NCI-H774 (cell line): ENCODE measurements at places on chromosomes 4 and X.

DNA sequence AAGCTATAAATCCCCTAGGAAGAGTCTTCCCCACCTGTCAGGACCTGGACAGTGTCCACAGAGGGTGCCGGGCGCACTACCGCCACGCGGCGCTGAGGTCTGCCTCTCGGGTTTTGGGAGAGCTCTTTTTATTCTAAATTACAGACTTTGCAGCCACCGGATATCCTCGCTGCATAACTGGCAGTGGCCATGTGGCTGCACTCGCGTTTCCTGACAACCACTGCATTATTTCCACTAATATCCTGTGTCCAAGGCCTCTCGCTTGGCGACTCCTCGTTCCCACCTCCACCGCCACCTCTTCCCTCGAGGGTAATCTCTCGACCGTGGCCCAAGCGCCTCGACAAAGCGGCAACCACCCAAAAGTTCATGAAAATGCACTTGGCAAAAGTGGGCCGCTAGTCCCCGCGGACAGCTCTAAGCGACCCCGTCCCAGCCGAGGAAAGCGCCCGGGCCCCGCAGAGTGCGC lies 512 bp upstream of the TMEM131L start:
- no peak for DNase-seq

GRCh38 chr4:116926631-116927295 lies 158.6 kb downstream of the TRAM1L1 start:
- DNase-seq: no peak

DNA sequence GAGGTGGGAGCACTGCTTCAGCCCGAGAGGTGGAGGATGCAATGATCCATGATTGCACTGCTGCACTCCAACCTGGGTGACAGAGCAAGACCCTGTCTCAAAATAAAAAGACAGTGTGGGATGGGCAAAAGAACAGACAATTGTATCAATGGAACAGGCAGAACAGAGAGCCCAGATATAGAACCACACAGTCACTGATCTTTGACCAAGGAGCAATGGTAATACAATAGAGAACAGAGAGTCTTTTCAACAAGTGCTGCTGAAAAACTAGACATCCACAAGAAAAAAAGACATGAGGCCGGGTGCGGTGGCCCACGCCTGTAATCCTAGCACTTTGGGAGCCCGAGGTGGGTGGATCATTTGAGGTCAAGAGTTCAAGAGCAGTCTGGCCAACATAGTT lies 5.9 kb downstream of the FAM53A start:
- no peak for DNase-seq

DNA sequence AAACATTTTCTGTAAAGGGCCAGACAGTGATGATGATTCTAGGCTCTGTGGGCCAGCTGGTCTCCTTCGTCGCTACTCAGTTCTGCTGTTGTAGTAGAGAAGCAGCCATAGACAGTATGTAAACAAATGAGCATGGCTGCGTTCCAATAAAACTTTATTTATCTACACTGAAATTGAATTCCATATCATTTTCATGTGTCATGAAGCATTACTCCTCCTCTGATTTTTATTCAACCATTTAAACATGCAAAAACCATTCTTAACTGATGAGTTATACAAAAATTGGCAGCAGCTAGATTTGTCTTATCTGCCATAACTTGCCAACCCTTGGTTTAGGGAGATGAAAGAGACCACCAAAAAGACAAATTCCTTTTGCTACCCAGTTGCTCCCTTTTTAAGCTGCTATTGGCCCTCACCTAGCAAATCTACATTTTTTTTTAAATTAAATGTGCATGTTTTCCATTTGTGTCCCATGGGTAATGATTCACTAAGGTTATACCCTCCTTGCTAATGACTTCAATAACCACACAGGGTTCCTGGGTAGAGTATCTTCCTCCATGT lies 309.9 kb downstream of the DHX15 start:
- DNase-seq: no peak

GRCh38 chr4:121957266-121957665 lies 5.4 kb upstream of the TRPC3 start:
- no peak for DNase-seq

GRCh38 chr4:14155803-14156202 lies 528.3 kb upstream of the BOD1L1 start:
- no peak for DNase-seq

DNA sequence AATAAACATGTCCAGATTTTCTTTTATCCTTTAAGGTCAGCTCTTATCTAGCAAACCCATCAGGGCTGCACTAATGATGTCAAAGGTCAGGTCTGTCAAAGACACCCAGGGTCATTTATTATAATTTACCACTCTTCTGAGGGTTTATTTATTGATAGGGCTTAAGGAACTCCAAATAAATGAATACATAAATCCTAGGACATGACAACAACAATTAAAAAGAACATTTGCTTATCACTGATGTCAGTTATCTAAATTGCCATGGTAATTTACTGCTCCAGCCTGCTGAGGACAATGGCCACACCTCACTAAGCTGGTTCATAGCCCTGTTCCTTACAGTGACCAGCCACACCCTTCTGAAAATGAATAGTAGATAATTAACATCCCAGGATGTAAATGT lies 317.1 kb downstream of the UNC5C start:
- no peak for DNase-seq

DNA sequence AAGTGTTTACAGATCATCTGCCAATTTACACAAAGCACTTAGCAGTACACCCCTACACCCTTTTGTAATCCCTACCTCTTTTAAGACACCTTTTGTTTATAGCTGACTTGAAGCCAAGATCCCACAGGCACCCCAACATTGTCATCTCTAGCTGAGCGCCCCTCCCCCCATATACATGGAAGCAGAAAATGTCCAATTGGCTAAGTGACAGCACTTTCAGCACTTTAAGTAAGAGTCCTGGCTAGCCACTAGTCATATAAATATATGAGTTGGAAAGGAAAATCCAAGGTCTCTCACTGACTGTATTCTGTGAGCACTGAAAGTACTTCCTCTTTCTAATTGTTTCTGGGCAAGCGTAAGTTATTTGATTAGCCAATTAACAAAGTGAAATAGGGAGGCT lies 108.2 kb downstream of the NSUN7 start:
- DNase-seq: no peak

- DNase-seq: no peak
Measured at GRCh38 chr4:76377481-76377901, 43.5 kb downstream of the CCDC158 start.

DNA sequence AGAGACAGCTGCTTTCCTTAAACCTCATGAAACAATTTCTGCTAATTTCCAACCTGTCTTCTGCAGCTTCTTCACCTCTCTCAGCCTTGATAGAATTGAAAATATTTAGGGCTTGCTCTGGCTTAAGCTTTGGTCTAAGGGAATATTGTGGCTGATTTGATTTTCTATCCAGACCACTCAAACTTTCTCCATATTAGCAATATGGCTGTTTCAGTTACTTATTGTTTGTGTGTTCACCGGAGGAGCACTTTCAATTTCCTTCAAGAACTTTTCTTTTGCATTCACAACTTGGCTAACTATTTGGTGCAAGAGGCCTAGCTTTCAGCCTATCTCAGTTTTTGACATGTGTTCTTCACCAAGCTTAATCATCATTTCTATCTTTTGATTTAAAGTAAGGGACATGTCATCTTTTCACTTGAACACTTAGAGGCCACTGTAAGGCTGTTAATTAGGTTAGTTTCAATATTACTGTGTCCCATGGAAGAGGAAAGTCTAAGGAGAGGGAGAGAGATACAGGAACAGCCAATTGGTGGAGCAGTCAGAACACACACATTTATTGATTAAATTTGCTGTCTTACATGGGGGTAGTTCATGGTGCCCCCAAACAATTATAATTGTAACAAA lies 213.2 kb downstream of the RASL11B start:
- DNase-seq: no peak

- DNase-seq: no peak
Measured at GRCh38 chr4:185213877-185214276, 4.5 kb downstream of the SNX25 start.

- DNase-seq: no peak
Measured at GRCh38 chr4:3766785-3767569, 792 bp downstream of the ADRA2C start.

- peak; percentile 53 for DNase-seq
Measured at GRCh38 chr4:70365479-70365878, 4.9 kb downstream of the SMR3A start.

GRCh38 chr4:102008711-102009110 lies 218.2 kb downstream of the BANK1 start:
- DNase-seq: no peak

- DNase-seq: no peak
Measured at GRCh38 chr4:53366301-53366716, 448 bp upstream of the SCFD2 start.

- no peak for DNase-seq
Measured at GRCh38 chrX:31279359-31279758, 207.5 kb upstream of the FTHL17 start.

DNA sequence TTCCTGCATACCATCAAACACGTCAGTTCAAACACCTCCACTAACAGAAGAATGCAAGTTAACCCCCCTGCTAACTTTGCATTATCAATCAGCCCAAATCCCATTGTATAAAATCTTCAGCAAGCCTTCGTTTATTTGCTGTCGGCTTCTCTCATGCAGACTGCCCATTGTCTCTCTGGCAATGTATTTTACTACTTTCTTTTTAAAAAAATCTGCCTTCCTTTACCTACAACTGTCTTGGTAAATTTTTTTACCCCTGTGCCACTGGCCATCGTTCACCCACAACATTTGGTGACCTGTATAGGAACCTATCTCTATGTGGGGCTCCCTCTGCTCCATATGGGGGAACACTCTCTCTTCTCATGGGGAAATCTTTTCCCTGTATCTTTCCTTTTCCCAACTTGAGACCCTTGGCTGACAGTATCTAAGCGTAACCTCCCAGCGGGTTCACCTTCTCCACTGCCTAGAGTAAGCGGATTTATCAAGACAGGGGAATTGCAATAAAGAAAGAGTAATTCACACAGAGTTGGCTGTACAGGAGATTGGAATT lies 244.6 kb downstream of the CPXCR1 start:
- DNase-seq: no peak

DNA sequence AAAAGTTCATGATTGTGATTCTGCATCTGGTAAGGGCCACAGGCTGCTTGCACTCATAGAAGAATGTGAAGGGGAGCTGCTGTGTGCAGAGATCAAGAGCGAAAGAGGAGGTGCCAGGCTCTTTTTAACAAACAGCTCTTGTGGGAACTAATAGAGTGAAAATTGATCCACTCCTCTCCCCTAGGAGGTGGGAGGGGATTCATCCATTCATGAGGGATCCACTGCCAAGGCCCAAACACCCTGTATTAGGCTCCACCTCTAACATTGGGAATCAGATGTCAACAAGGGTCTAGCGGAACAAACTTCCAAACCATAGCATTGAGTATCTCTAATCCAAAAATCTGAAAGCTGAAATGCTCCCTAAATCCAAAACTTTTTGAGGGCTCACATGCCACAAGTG lies 16.4 kb upstream of the PPID start:
- no peak for DNase-seq

DNA sequence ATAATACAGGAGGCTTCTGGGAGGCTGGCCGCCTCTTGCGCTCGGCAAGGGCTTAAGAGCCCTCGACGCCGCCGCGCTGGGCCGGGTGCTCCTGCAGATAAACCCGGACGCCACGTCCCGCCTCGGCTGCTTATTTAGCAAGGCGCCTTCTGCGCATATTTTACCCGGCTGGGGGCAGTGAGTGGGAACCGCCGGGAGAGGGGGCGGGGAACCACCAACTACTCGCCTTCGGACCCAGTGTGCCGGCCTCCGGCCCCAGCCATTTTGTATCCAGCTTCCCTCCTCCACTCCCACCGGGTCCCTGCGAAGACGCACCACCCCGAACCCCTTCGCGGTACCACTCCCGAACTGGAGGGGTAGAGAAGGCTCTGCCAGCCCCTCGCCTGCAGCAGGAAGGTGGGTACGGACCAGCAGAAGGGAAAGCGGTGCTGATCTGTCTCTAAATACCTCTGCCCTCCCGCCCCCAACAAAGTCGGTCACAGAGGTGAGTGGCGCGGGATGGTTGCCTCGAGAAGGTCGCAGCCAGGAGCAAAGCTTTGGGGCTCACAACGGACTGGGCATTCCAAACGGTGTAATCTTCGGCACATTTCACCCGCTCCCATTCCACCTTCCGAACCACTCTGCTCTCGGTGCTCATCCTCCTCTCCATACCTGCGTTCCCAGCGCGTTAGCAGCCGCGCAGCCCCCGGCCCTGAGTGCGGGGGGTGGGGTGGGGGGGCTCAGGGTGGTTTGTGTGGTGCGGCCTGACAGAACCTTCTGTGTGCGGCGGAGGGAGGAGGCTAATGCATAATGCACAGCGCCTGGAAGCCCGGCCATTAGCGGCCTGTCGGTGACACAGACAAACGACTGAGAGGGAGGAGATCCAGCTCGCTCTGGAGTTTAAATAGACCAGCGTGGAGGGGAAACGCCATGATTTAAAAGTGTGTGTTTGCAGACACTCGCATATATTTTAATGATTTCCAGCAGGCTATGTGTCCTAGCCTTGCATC lies 4.9 kb upstream of the BCOR start:
- DNase-seq: no peak

DNA sequence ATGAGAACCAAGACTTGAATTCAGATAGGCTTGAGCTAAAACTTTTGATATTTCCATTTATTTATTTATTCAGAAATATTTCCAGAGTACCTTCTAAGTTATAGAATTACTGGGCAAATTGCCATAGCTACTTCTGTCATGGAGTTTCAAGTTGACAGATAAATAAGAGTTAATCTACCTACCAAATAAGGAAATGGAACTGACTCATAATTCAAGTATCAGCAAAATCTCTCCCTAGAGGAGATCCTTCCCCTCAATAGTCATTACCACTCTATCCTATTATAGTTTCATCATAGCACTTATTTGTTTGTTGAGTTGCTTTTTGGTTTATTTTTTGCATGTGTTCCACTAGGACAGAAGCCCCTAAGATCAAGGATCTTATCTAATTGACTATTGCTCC lies 48.8 kb upstream of the CCSER1 start:
- DNase-seq: no peak

DNA sequence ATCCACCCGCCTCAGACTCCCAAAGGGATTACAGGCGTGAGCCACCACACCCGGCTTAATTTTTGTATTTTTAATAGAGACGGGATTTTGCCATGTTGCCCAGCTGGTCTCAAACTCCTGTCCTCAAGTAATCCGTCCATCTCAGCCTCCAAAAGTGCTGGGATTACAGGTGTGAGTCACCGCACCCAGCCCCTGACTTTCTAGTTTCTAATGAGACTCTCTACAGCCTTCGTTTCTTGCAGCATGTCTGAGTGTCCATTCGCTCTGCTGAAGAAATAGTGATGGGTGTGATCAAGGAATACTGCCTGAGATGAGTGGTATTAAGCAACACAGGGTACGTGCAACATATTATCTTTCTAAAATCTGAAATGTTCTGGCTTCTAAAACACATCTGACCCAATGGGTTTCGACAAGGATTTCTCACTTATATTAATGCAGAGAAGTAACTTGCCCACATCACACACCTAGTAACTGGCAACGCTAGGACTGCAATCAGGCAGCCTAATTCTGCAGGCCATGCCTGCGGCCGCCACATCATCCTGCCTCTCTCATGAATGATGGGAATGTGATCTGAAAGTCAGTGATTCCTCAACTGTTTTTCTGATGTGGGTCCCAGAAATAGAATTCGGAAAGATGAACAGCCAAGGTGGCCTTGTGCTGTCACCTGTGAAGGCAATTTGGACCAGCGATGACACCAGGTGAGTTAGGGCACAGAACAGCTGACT lies 74.3 kb downstream of the RBM47 start:
- DNase-seq: no peak
